DMS 273 treated with DMSO at 0.1 percent for 48 hours (cell line): ENCODE measurements at places on chromosomes 11 and 22.

DNA sequence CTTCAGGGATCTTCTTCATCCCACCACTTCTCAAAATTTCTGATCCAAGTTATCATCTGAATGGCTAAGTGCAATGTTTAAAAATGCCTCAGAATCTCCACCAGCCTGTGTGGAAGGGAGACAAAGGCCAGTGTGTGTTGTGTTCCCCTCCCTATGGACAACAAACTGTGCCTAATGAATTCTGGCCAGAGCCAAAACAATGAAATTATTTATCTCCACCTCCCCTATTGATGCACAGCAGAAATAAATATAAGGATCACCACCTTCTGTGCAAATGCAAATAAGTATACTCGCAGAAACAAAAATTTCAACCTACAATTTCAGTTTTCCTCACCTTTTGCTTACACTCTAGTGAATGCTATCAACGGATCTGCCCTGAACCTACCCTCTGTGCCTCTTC lies 75.8 kb downstream of the GAB2 start:
- no peak for DNase-seq

GRCh38 chr11:15446929-15447328 lies 332.2 kb downstream of the INSC start:
- no peak for DNase-seq

GRCh38 chr11:94376841-94377240 lies 24.4 kb downstream of the GPR83 start:
- peak; percentile 12 for DNase-seq

DNA sequence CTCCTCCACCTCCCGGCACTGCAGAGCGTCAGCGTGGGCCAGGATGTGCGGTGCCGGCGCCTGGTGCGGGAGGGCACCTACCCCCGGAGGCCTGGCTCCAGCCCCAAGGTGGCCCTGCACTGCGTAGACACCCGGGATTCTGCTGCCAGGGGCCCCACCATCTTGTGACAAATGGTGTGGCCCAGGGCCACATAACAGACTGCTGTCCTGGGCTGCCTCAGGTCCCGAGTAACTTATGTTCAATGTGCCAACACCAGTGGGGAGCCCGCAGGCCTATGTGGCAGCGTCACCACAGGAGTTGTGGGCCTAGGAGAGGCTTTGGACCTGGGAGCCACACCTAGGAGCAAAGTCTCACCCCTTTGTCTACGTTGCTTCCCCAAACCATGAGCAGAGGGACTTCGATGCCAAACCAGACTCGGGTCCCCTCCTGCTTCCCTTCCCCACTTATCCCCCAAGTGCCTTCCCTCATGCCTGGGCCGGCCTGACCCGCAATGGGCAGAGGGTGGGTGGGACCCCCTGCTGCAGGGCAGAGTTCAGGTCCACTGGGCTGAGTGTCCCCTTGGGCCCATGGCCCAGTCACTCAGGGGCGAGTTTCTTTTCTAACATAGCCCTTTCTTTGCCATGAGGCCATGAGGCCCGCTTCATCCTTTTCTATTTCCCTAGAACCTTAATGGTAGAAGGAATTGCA lies 13.5 kb downstream of the TSKU start:
- DNase-seq, result no peak

- no peak for DNase-seq
These were observed 16.5 kb downstream of the ZBTB16 start for GRCh38 chr11:114075891-114076441.
